Activated T-cell treated with anti-CD3 and anti-CD28 coated beads for 24 hours (primary cell): ENCODE measurements at places on chromosomes 7 and 10.

DNA sequence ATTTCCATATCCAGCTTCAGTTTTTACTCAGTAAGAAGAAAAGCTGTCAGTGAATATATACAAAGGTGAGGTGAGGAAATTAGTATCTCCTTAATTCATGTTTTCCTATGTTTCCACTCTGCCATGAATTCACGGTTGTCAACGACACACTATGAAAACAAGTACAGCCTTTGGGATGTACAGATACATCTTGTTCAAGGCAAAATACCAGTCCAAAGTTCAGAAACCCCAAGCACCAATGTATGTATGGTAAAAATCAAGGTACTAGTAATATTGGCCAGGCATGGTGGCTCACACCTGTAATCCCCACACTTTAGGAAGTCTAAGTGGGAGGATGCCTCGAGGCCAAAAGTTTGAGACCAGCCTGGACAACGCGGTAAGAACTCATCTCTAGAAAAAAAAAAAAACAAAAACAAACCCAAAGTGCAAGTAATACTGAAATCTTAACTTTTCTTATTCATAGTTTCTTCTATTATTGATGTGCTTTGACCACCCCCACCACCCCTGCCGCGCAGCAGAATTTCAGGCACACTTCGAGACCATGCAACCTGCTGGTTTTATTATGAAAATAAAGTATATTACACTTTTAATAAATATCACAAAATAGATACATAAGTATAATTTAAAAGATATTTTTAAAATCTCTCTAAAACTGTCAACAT lies 3.5 kb downstream of the ESYT2 start:
- no peak for DNase-seq

- DNase-seq, result no peak
These were observed 92.8 kb upstream of the FAM133B start for GRCh38 chr7:92682903-92683539.

DNA sequence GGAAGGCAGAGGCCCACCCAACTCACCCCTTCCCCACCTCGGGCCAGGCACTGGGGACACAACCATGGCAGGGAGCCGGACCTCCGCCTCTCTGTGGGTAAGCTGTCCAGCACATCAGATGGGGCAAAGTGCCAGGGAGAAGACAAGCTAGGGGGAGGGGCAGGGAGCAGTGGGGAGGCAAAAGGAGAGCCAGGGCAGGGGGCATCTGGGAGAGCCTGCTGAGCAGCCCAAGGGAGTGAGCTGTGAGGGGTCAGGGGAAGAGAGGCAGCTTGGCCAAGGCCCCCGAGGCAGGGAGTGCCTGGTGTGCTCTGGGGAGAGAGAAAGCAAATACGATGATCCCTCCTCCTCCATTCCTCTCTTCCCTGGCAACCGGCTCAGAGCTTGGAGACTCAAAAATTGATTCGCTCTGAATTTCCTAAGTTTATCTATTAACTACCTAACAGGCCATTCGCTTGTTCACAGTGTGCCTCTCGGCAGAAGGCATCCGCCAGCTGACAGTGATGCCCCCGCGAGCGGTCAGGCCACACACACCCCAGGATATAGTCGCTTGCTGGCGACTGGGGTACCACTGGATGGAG lies 4.5 kb downstream of the CAMK2B start:
- DNase-seq, result no peak

- DNase-seq, result no peak
These were observed 279.4 kb downstream of the SORCS3 start for GRCh38 chr10:104920476-104920875.

- DNase-seq, result no peak
These were observed 84.0 kb downstream of the SEMA3D start for GRCh38 chr7:85102813-85103350.

- DNase-seq, result no peak
These were observed 108.6 kb downstream of the NRF1 start for GRCh38 chr7:129719980-129720732.

DNA sequence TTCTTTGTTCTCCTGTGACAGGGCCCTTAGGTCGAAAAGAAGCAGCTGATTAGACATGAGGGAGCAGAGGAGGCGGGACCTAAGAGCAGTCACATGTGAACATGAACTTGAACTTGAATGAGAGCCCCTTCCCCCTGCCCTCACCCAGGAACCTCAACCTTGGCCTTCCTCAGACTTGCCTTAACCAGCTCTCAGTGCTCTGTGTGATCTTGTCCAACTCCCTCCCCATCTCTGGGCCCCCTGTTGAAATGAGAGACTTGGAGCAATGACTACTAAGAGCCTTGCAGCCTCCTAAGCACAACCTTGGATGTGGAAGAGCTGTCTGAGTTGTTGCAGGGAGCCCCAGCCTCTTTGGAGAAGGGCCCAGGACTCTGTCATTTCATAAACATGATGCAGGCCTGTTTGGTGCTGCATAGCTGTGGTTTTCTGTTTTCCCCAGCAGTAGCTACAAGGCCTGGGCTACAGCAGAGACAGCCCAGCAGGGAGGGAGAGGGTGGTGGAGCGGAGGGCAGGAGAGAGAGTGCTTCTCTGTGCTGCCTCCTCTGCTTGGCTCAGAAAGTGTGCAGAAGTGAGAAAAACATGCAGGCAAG lies 123.9 kb upstream of the ZMIZ1 start:
- no peak for DNase-seq

DNA sequence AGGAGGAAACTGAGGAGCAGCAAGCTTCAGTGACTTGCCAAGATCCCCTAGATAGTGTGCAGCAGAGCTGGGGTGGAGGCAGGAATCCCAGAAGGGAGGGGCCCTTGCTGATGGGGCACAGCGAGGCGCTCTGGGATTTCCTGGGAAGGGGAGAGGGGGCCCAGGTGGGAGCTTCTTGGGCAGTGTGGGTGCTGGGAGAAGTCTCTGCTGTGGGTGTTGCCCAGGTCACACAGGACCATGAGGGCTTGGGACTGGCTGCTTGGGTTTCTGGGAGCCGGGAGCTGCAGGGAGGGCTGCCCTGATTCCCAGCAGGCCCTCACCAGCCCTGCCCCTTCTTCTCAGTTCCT lies 55.2 kb downstream of the TSPAN15 start:
- no peak for DNase-seq

DNA sequence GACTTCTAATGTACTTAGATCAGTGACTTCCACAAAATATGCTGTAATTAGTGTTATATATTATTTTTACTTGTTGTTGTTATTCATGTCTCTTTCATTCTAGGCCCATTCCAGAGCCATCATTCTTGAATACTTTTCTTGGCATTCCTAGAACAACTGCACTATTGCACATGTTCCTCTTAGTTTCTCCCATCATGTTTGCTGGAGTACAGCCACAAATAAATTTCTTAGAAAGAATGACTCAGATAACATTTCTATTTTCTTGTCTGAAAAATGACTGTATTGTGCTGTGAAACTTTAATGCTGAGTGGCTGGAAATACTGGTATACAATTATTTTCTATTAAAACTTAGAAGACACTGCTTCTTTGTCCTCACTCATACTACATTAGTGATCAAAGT lies 651.0 kb upstream of the STEAP1 start:
- DNase-seq, result no peak

DNA sequence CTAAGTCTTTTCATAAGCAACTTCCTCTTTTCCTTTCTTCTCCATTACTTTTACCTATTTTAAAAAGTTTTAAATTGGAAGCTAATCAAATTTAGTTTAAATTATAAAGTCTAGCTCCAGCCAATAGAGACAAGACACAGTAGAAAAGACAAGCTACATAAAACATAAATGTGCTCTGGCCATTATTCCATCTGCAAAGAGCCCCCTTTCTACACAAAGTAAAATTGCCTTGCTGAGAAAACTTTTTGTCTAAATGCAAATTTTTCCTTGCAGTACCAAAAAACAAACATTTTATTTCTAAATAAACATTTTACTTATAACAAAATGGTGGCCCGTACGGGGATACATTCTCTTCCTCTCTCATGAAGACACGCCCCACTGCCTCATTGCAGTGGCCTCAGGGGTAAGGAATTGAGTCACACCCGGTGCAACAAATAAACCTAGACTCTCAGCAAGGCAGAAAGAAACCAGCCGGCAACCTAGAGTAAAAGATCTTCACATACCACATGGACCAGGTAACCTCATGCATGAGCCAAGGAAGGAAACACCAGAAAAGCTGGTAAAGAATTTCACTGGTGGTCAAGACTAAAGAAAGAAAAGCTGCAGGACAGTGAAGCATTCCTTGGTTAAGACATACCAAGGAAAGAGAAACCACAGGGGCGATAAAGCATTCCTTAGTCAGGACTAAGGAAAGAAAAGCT lies 71.6 kb upstream of the ZNF746 start:
- no peak for DNase-seq

- no peak for DNase-seq
These were observed 16.9 kb upstream of the GGCT start for GRCh38 chr7:30521532-30521931.

DNA sequence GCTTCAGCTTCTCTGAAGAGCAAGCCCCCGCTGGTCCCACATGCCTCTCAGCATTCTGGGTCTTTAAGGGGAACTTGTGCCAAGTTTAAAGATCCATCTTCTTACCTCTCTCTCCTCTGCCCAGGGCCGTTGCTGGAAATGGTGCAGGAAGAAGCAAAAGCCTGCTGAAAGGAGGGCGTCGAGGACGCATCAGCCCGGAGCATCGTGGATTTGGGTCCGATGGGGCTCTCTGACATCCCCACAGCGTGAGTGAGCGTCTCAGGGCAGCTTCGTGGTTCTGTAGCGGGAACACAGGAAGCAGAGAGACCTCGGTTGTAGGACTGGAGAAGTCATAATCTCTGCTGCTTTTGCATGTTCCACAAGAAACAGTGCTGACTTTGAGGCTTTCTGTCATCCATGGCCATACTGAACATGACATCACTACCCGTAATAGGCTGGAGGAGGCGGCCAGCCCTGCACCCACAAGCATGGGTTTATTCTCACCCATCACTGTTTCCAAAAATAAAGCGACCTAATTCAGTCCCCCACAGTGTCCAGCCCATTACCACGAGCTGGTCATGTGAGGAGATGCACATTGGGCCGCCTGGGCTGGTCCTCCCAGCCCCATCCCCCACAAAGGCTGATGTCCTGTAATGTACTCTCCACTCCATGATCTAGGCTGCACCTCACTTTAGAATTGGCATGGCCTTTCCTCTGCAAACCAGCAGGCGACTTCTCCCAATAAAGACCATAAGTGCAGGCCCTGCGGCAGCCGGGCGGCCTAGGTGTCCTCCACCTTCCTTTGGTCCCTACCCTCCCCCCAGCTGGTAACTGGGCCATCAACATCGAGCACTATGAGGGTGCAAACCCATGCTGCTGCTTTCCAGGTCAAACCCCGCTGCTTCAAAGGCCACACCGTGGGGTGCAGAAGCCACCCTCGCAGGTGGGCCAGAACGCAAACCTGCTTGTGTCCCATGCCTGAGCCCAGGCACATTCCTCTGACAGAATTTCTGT lies 276.9 kb downstream of the TNS3 start:
- no peak for DNase-seq

GRCh38 chr7:150409300-150410030 lies 30.3 kb downstream of the ZNF775 start:
- DNase-seq, result no peak

DNA sequence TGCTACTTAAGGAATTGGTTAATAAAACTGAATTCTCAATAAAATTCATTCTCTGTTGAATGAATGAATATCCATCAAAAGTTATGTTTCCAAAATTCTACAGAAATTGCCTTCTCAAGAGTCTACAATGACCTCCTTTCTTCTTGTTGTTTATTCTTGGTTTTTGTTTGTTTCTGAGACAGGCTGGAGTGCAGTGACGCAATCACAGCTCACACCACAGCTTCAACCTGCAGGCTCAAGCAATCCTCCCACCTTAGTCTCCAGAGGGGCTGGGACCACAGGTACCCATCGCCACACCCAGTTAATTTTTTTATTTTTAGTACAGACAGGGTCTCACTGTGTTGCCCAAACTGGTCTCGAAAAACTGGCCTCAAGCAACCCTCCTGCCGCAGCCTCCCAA lies 97.6 kb downstream of the LMBR1 start:
- no peak for DNase-seq

- DNase-seq, result no peak
These were observed 19.8 kb upstream of the C10orf67 start for GRCh38 chr10:23364378-23364777.

GRCh38 chr7:135285547-135286233 lies 52.1 kb downstream of the STRA8 start:
- DNase-seq, result no peak

- DNase-seq, result no peak
These were observed 32.5 kb upstream of the SEPTIN7 start for GRCh38 chr7:35768346-35768745.

DNA sequence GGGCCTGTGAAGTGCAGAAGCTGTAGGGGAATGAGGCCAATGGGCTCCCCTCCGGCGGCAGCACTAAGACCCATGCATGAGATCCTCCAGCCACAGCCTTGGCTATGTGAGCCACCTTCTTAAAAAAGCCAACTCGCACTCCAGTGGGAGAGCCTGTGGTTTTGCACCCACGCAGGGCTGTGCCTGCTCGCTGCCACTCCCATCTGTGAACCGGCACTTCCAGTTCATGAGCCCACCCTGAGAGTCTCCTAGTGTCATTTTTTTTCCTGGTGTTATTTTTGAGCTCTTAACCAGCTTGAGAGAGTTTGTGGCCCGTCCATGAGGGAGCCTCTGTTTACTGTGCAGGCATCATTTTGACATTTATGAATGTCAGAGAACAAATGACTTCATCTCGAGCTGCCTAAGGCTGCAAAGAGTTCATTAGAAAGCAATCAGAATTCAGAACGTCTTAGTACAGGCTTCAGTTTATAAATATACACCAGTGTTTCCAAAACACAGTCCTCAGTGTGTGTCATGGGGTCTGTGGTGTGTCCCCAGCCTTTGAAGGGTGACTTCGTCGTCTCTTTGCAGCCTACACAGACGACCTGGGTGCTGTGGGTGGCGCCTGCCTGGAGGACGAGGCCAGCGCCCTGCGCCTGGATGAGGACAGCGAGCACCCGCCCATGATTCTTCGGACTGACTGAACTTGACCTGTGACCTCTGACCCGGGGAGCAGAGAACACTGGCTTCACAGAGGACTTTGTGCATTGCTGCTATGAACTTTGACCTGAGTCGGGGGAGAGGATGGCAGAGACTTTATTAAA lies 40.4 kb downstream of the WIPI2 start:
- DNase-seq, result no peak

DNA sequence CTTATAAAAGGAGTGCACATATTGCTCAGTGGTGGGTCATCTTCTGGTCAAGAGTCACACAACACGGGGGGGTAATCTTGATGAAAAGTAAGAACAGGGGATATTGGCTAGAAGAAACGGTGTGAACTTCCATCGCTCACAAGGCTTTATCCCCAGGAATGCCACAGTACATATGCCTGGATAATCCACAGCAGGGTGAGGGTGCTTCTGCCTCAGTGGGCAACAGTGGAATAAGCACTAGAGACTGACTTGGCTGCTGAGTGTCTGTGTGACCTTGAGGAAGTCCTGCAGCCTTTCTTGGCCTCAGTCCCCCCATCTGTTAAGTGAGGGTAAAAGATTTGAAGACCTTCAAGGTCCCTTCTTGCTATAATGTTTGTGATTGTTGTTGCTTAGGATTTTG lies 44.9 kb upstream of the SHH start:
- no peak for DNase-seq

- no peak for DNase-seq
These were observed 255.4 kb downstream of the ELMO1 start for GRCh38 chr7:37193087-37193774.
